ENCODE measurements at places on chromosomes 4 and X.

GRCh38 chr4:156553659-156554058, 417.9 kb downstream of the PDGFC start:
- DNase-seq: no peak

- no peak for DNase-seq
Observed at GRCh38 chr4:1041147-1041935, 29.9 kb downstream of the FGFRL1 start.

GRCh38 chrX:120561634-120562568, 1.1 kb upstream of the CUL4B start:
- DNase-seq: no peak

DNA sequence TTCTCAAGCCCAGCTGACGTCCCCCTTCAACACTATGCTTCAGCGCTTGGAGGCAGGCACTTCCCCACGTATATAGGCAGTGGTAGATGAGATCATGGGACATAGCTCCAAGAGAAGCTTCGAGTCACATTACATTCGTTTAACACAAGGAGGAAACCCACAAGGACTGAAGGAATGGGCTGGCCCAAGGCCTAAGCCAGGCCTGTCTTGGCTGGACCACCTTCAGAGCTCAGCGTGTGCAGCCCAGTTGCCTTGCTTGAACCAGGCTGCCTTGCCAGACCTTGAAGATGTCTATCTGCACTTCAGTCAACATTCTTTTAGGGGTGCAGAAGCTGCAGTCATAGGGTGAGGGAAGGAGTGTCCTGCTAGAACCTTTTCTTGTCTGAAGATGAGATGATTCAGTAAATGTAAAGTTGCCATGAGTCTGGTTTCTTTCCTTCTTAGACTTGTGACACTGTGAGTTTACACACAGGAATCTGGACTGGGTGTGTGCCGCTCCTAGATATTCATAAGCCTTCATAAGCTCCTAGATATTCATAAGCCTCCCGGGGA, 144.1 kb upstream of the RBPJ start:
- DNase-seq: no peak

DNA sequence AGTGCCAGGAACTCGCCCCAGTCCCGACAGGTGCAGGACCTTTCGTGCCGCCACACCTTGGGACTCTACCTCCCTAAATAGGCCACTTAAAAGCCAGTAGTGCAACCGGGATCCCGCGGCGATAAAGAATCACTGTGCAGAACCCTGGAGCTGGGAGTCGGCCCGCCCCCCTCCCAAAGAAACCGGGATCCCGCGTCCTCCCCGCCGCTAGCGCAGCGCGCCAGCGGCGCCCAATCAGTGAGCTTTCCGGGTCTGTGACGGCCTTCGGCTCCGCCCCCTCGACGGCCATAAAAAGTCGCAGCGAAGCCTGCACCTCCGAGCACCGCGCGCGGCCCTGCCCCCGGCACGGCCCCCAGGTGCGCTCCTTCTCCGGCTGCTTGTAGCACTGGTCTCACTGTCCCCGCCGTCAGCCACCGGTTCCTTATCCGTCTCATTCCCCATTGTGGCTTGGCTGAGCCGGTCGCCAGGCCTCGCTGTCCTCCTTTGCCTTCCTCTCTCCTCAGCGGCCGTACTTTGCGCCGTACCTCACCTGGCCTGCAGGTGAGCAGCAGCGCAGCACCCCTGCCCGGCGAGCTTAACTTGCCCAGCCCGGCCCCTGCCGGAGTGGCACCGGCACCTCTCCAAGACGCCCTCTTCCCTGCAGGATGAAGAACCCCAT, at the start of gene LRAT:
Gene LRAT (plus strand): TSS at position 318 of the 658 bp plus-strand sequence. CDS start 327 bp downstream, at position 645.
- peak; percentile 50 for DNase-seq

GRCh38 chr4:76363556-76364290, 57.2 kb downstream of the STBD1 start:
- DNase-seq: no peak

DNA sequence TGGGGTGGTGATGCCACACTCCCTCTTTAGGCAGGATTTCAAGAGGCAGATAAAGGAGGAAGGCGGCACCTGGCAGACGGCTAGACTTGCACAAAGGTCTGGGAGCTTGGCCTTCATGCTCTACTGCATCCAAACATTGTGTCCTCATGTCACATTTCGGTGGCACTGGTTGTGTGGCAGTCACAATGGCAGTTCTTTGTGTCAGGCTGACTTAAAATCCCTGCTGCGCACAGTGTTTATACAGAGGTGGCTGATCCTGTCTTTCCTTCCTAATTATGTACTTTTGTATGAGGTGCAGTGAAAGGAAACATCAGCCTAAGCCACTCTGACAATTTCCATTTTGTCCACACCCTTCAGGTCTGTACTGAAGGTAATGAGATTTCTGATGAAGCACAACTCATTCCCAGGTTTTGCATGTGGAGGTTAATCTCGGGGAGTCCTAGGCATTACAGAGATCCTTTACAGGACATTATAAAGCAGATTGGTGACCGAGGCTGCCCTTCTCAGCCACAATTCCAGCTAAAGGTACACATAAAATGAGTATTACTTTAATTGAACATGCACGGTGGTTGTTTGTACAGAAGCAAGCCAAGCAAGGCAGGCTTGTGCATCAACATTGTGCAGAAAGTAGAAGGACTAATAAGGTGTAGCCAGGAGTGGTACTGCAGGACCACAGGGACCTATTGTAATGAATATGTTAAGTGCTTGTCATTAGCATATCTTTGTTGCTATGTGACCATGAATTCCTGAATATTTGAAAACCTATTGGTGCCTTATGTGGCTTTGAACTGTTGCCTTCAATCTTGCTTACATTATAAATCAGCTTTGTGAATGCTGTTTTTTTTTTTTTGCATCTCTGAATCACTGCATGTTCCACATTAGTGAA, 147.6 kb downstream of the STK32B start:
- no peak for DNase-seq

GRCh38 chr4:8514391-8514790, 65.8 kb upstream of the GPR78 start:
- no peak for DNase-seq

DNA sequence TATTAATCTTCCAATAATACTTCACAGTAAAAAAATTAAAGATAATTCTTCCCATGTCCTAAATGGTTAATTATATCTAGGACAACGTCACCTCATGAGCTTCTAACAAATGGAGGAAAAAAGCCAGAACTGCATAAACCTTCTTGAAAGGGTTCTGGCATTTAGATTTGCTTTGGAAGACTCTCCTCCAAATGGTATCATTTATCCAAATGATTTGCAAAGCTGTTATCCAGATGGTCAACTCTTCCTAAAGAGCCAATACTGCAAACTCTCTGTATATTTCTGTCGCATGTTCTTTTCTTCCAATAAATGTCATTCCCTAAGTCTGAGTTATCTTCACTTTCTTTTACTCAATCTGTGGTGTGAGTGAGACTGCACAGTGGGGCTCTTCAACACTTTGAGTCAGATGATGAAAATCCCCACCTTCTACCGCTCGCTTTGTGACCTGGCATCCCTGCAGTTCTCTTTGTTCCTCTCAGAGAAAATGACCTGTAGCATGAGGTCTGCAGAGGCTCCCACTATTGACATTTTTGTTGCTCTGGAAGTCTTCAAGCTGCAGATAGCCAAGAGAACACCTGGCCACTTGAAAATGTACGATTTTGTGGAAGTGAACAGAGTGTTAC, 52.9 kb downstream of the TMEM150C start:
- no peak for DNase-seq

- no peak for DNase-seq
Observed at GRCh38 chrX:51776851-51777250, 33.6 kb downstream of the GSPT2 start.

- DNase-seq: no peak
Observed at GRCh38 chr4:13181681-13182080, 302.5 kb downstream of the RAB28 start.

DNA sequence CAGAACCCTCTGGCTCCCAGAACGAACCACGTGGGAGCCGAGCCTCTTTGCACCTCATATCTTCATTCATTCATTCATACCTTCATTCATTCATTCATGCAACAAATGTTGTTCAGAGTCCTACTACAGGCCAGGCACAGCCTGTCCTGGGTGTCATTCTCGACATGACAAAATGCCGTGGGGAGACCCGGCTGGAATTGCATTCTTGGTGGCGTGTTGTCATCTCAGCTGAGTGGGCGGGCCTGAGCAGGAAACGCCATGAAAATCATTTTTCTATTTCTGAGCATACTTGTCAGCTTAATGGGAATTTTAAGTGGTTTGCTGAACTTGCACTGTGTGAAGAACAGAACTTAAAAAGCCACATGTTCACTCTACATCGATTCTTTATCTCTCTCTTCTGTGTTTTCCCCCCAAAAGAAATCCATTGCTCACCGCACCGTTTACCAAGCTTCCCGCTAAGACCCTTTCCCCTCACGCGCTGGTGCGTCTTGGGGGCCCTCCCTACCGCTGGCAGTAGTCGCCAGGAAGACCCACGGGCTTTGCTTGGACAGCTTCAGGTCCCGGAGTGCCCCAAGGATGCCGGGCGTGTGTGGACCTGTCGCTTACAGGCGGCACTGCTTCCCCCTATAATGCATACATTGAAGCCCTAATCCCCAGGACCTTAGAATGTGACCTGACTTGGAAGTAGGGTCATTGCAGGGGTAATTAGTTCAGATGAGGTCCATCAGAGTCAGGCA, 41.6 kb upstream of the HMX1 start:
- DNase-seq: peak; percentile 15

DNA sequence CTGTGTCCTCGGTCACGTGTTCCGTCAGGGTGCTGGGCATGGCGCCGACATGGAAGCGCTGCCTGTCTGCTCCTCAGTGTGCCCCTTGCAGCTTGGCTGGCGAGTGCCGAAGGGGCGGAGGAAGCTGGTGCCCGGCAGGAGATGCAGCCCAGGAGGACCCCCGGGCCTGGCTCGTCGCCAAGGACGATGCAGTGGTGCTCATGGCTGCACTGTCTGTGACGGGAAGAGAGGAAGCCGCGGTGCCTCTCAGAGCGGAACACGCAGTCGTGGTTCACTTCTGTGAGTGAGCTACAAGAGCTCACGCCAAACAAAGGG, 38.1 kb downstream of the FGFRL1 start:
- DNase-seq: no peak

DNA sequence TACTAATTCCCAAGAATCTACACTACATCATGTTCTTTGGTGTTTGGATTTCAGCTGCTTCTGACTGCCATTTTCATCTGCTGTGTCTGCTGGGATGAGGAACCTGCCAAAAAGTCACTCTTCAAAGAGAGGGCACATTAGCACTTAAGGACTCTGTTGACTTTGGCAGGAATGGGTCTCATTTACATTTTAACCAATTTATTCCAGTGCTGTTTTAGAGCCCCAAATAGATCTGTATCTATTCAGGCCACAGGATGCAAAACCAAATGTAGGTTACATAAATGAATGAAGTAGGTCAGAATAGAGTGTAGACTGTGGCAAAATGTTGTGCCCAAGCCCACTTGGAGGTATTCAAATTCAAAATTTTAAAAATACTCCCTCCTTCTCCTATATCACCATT, 14.4 kb downstream of the TXK start:
- no peak for DNase-seq

DNA sequence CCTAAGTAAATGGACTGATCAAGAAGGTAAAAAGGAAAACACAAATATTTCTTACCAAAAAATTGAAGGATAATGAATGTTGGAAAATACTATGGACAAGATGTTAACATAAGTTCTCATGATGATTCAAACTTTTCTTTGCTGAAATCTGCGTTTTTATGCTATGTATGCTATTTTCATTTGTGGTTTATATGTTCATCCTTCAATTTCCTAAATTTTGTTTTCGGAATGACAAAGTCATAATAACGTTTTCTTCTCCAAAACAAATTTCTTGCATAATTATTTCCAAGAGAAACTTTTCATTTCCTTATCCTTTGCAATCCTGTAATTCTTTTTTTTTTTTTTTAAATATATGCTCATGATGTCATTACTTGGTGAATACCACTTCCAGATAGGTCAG, 7.8 kb downstream of the PF4V1 start:
- DNase-seq: no peak

DNA sequence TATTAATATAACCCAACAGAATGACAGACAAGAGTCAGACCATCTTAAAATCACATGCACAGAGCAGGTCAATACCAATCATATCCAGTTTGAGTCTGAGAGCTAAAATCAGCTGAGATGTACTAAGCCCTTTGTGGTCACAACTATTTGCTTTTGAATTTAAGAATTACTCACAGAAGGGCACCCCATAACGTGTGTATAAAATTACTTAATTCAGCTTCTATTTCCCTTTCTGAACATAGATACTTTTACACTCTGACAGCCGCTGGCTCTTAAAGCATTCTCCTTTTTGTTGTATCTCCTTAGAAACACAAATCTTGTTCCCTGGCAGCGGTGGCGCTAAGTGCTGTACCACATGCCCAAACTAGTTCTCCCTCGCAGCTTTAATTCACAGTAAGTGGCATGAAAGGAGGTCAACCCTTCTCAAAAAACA, 14.8 kb upstream of the PPARGC1A start:
- no peak for DNase-seq

- DNase-seq: no peak
Observed at GRCh38 chr4:124970011-124970410, 257.5 kb upstream of the ANKRD50 start.

DNA sequence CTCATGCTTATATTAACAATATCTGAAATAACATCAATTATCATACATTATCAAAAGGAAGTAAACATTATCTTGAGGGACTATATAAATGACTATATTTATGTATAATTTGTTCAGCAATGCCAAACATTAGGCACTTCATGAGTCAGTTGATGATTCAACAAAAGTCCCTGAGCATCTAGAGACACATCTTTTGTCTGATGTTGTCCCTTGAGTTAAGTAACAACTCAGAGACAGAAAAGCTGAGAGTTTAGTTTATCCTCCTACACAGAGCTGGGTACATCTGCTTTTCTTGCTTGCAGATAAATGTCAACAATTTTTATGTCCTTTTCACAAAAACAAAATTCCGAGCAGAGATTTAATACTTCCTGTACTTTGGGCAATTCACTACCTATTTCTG, 311.1 kb downstream of the INPP4B start:
- no peak for DNase-seq

GRCh38 chrX:8868906-8869305, 67.7 kb upstream of the FAM9A start:
- DNase-seq: no peak

GRCh38 chrX:87580862-87581261, 63.3 kb downstream of the KLHL4 start:
- DNase-seq: no peak

GRCh38 chrX:11311706-11312105, 18.5 kb downstream of the AMELX start:
- no peak for DNase-seq

- DNase-seq: no peak
Observed at GRCh38 chrX:18436017-18436416, 10.6 kb downstream of the CDKL5 start.

GRCh38 chr4:127425851-127426250, 206.9 kb upstream of the INTU start:
- no peak for DNase-seq

GRCh38 chrX:45751156-45751555, 550.5 kb upstream of the DIPK2B start:
- DNase-seq: no peak

- no peak for DNase-seq
Observed at GRCh38 chr4:28702571-28702970, 1841.9 kb downstream of the STIM2 start.

GRCh38 chrX:19889582-19890342, 2.4 kb upstream of the SH3KBP1 start:
- DNase-seq: peak; percentile 58
